ENCODE measurements at places on chromosomes 12 and 14. TPM values are rescaled to one million over a fixed set of nuclear protein-coding genes. Genes with fewer than 3 reads are reported as not detected.

GRCh38 chr14:64338616-64339316, 44.6 kb upstream of the ESR2 start:
- peaks cover 19% of the 10 kb centered on the region for H3K4me1 ChIP-seq
- H3K36me3 ChIP-seq, result no peaks in the 10 kb centered on the region
- peak; percentile 97 for DNase-seq
- no peaks in the 10 kb centered on the region for H3K27me3 ChIP-seq
- peak overlapping the region; percentile 80 for H3K4me3 ChIP-seq

GRCh38 chr14:103633391-103633790, 4.4 kb downstream of the KLC1 start:
- H3K27ac ChIP-seq, result no peak overlapping the region
- H3K36me3 ChIP-seq, result no peaks in the 10 kb centered on the region
- no peaks in the 10 kb centered on the region for H3K27me3 ChIP-seq
- H3K4me1 ChIP-seq, result peaks cover 16% of the 10 kb centered on the region
- DNase-seq, result no peak

GRCh38 chr14:99035712-99036610, 236.0 kb downstream of the BCL11B start:
- peak overlapping the region; percentile 30 for H3K4me3 ChIP-seq
- peaks cover 13% of the 10 kb centered on the region for H3K4me1 ChIP-seq
- peak overlapping the region; percentile 24 for H3K27ac ChIP-seq
- H3K27me3 ChIP-seq, result no peaks in the 10 kb centered on the region
- DNase-seq, result peak; percentile 19

RAPGEF3 gene
- 1.8 TPM for total RNA-seq

DNA sequence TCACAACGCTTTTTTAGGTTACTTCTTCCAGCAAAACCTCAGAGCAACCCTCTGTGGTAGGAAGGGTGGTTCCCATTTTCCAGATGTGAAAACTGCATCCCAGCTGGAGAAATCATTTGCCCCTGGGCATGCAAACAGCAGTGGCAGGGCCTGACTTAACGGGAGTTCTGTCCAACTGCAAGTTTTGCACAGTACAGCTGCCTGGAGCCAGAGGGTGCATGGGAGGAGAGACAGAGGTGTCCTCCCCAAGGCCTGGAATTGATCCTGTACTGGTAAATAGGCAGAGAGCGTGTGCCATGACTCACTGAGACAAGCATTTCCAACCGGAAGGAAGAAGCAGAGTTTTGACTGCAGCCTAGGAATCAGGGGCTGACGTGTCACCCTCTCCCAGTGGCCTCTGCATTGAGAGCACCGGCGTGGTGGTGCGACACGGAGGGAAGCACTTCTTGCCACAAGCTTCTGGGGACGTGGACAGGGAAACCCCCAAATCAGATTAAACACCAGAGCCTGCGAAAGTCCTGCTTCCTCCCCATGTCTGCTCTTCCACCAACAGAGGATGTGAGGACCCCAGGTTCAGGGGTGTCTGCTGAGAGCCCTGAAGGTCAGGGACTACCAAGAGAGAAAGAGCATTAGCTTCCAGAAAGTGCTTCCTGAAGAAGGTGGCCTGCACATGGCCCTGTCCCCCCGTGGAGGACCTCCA, 19.0 kb upstream of the SERPINA4 start:
- H3K4me3 ChIP-seq, result no peak overlapping the region
- H3K4me1 ChIP-seq, result peaks cover 15% of the 10 kb centered on the region
- H3K27ac ChIP-seq, result no peak overlapping the region
- H3K36me3 ChIP-seq, result no peaks in the 10 kb centered on the region

XPOT gene
- total RNA-seq, result 120 TPM

DNA sequence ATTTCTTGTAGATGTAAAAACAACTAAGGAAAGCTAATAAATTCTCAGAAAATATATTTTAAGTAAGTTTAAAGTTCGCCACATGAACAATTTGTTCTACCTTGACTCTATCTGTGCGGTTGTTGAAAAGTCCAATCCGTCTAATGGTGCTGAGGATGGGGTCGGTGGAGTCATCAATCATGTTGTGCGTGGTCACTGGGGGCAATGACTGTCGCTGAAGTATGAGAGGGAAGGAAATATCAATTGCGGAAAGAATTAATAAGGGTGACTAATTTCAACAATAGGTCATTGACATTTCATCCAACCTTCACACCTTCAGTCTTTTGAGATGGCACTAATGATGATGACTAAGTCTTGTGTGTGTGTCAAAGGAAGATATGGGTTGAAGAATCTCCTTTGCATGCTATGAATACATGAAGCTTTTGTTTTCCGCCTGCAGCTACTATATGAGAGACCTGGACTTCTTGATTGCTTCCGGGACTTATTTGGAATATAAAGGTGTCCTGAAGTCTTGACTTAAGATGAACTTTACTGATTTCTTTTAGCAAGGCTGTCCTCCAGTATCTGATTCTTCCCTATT, 32.1 kb downstream of the SPX start:
- no peaks in the 10 kb centered on the region for H3K36me3 ChIP-seq
- H3K27me3 ChIP-seq, result no peaks in the 10 kb centered on the region
- H3K4me3 ChIP-seq, result no peak overlapping the region
- DNase-seq, result no peak

DNA sequence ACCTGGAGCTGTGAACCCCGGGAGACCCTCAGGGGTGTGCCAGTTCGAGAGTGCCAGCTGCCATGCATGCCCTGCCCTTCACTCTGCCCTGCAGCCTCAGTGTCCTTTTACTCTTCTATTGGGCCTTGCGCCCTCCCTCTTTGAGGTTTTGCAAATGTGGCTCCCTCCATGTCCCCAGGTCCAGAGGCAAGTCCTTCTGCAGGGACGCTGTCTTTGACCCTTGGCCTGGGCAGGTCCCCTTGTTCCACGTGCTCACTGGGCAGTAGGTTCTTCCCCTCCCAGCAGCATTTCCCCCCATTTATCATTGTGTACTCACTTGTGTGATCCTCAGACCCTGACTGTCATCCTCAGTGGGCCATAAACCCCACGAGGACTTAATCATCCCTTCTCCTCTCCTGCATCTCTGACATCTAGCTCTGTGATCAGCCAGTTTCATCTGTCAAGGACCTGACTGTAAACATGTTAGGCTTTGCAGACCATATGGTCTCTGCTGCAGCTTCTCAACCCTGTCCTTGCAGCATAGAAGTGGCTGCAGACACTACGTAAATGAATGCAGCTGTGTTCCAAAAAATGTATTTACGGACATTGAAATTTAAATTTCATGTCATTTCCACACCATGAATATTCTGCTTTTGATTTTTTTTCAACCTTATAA, 36.6 kb downstream of the TSPAN9 start:
- no peak overlapping the region for H3K4me3 ChIP-seq
- no peak for DNase-seq
- H3K27ac ChIP-seq, result no peak overlapping the region
- no peaks in the 10 kb centered on the region for H3K36me3 ChIP-seq

GLIPR1 gene
- total RNA-seq, result 0.39 TPM

ADCY6 gene
- 24.9 TPM for total RNA-seq

GRCh38 chr14:92655419-92656201, 92.8 kb downstream of the LGMN start:
- H3K27me3 ChIP-seq, result no peaks in the 10 kb centered on the region
- H3K4me1 ChIP-seq, result no peaks in the 10 kb centered on the region
- no peak overlapping the region for H3K4me3 ChIP-seq
- DNase-seq, result no peak
- no peaks in the 10 kb centered on the region for H3K36me3 ChIP-seq

GRCh38 chr14:73245480-73246325, 8.4 kb downstream of the PAPLN start:
- no peaks in the 10 kb centered on the region for H3K36me3 ChIP-seq
- no peak overlapping the region for H3K4me3 ChIP-seq

GRCh38 chr12:52312086-52312485, 9.1 kb downstream of the KRT83 start:
- H3K4me1 ChIP-seq, result peaks cover 10% of the 10 kb centered on the region
- no peaks in the 10 kb centered on the region for H3K36me3 ChIP-seq

- DNase-seq, result no peak
- H3K36me3 ChIP-seq, result no peaks in the 10 kb centered on the region
- H3K27ac ChIP-seq, result no peak overlapping the region
- H3K4me1 ChIP-seq, result peaks cover 22% of the 10 kb centered on the region
- no peak overlapping the region for H3K4me3 ChIP-seq
Observed at GRCh38 chr12:15928870-15929571, 17.9 kb downstream of the DERA start.

KCNA1 gene
- not detected for total RNA-seq

- H3K4me1 ChIP-seq, result peaks cover 21% of the 10 kb centered on the region
- DNase-seq, result no peak
- peak overlapping the region; percentile 66 for H3K27ac ChIP-seq
- H3K36me3 ChIP-seq, result no peaks in the 10 kb centered on the region
- H3K27me3 ChIP-seq, result no peaks in the 10 kb centered on the region
Observed at GRCh38 chr12:123063535-123063934, 83.1 kb downstream of the ARL6IP4 start.

DNA sequence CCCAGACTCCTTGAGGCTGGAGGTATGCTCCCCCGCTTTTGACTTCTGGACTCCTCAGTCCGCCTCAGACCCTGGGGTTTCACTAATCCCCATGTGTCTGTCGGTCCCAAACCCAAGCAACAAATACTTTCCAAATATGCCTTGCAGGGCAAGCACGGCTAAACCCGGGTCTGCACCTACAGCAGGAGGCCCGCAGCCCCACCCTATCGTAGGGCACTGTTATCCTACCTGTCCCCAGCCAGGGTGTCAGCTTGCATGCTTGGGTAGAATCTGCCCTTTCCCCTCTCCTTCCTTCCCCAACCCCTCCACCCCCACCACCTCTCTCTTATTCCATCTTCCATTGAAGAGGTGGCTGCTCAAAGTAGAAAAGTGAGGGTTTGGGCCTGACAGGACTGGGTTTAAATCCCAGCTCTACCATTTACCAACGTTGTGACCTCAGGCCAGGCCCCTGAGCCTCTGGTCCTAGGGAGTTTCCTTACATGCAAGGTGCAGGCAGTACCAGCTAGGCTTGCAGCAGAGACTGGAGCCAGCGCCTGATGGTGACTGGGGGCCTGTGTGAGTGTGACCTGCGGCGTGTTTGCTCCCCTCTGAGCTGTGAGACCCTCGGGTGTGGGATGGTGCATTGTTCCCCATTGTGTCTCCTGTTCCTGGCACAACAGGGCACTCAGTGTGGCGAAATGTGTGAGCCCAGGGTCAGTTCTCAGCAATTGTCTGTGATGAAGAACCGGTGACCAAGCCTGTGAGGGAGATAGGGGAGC, 11.2 kb upstream of the EML1 start:
- no peaks in the 10 kb centered on the region for H3K36me3 ChIP-seq
- H3K4me3 ChIP-seq, result no peak overlapping the region
- no peaks in the 10 kb centered on the region for H3K4me1 ChIP-seq
- DNase-seq, result no peak
- H3K27me3 ChIP-seq, result no peaks in the 10 kb centered on the region
- H3K27ac ChIP-seq, result no peak overlapping the region

GRCh38 chr12:88242571-88242925, 100.4 kb downstream of the TMTC3 start:
- no peak overlapping the region for H3K4me3 ChIP-seq
- no peaks in the 10 kb centered on the region for H3K27me3 ChIP-seq
- H3K27ac ChIP-seq, result no peak overlapping the region
- no peak for DNase-seq
- H3K4me1 ChIP-seq, result peaks cover 5% of the 10 kb centered on the region

GRCh38 chr12:48795550-48796455, 6.9 kb upstream of the ADCY6 start:
- DNase-seq, result peak; percentile 77
- no peaks in the 10 kb centered on the region for H3K27me3 ChIP-seq
- no peaks in the 10 kb centered on the region for H3K36me3 ChIP-seq
- H3K27ac ChIP-seq, result no peak overlapping the region
- H3K4me3 ChIP-seq, result no peak overlapping the region
- peaks cover 8% of the 10 kb centered on the region for H3K4me1 ChIP-seq

DNA sequence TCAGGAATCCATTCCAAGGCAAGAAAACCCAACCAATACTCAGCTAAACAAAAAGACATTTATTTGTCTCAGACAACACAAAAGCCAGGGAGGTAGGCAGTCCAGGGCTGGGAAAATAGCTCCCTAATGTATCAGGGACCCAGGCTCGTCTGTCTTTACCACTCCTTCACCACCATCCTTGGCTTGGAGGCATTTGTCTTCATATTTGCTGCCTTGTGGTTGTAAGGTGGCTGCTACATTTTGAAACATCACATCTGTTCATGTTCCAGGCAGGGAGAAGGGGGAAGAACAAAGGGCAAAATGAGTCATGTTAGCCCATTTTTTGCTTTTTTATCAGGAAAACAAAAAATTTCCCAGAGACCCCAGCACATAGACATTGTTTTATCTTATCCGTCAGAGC, 44.8 kb upstream of the PCED1B start:
- no peaks in the 10 kb centered on the region for H3K36me3 ChIP-seq
- H3K27ac ChIP-seq, result no peak overlapping the region
- DNase-seq, result no peak
- H3K4me3 ChIP-seq, result no peak overlapping the region
- peaks cover 6% of the 10 kb centered on the region for H3K4me1 ChIP-seq

DNA sequence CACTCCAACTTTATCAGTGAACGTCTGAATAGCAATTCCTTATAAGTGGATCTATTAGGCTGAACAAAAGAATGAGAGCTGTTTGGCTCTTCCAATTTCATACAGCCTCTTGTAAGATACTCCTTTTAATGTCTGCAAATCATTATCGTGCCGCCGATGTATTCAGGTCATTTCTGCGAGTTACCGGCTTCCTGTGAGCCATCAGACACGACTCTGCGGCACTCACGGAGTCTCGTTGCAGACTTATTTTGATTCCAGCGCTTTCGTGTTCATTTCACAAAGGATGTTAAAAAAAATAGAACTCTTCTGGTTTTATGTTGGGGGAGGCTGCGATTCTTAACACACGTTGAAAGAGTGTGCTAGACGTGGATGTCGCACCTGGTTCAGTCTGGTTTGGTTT, 106.6 kb downstream of the GLT1D1 start:
- H3K36me3 ChIP-seq, result no peaks in the 10 kb centered on the region
- no peak for DNase-seq
- H3K4me1 ChIP-seq, result no peaks in the 10 kb centered on the region
- H3K4me3 ChIP-seq, result no peak overlapping the region
- no peaks in the 10 kb centered on the region for H3K27me3 ChIP-seq

KRT4 gene
- total RNA-seq, result not detected

TTC6 gene
- total RNA-seq, result 0.10 TPM

DNA sequence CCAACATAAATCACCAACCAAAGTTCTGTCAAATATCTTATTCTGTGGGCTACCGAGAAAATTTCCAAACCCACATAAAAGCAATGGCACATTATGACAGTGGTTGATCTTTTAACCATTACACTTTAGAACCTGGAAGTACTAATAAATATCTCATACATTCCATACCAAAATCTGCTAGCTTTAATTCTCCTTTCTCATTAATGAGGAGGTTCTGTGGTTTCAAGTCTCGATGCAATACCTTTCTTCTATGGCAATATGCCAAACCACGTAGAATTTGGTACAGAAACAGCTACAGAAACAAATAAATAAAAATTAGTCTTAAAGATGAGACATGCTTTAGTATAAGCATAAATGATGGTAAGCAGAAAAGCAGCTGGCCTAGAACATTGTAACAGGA, 100.7 kb downstream of the ELK3 start:
- H3K27me3 ChIP-seq, result no peaks in the 10 kb centered on the region
- H3K4me3 ChIP-seq, result no peak overlapping the region
- DNase-seq, result no peak
- no peaks in the 10 kb centered on the region for H3K4me1 ChIP-seq
- no peak overlapping the region for H3K27ac ChIP-seq

Data from HCT116 (cell line).